ENCODE measurements at places on chromosomes 4 and X. TPM values are rescaled to one million over a fixed set of nuclear protein-coding genes. Genes with fewer than 3 reads are reported as not detected.

DNA sequence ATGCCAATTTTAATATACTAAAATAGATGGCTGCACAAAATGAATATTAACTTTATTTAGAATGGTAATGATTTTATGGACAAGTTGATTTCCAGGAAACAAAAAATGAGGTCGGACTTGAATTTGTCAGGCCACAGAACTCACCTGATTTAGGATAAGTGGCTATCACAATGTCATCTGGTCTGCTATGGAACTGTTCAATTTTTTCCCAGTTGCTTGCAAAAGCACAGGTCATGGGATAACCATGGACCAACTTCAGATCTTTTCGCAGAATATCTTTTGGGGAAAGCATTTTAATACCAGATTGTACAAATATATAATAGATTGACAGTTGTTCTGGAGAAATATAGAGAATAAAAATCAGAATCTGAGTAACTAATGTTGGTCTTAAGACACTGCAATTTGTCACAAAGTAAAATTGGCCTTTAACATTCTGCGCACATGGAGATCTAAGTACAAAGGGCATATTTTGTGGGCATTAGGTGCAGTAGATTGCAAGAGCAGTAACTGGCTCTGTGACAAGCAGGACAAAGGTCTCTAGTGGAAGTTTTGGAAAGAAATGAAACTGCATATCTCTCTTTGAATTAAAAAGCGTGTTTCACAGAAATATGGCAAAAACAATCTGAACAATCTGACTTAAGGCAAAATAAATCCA, 5.4 kb downstream of the SULT1B1 start:
- no peak for DNase-seq

DNA sequence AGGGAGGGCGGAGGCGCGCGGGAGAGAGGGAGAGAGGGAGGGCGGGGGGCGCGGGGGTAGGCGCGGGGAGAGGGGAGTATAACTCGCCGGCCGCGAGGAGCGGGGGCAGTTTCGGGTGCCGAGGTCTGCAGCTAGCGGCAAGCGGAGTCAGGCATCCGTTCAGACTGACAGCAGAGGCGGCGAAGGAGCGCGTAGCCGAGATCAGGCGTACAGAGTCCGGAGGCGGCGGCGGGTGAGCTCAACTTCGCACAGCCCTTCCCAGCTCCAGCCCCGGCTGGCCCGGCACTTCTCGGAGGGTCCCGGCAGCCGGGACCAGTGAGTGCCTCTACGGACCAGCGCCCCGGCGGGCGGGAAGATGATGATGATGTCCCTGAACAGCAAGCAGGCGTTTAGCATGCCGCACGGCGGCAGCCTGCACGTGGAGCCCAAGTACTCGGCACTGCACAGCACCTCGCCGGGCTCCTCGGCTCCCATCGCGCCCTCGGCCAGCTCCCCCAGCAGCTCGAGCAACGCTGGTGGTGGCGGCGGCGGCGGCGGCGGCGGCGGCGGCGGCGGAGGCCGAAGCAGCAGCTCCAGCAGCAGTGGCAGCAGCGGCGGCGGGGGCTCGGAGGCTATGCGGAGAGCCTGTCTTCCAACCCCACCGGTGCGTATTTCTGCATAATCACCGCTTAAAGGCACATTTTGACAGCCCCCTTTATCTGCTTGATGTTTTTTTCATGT, at the start of gene POU4F2:
TSS of gene POU4F2 (plus strand) at position 108 of the 720 bp plus-strand sequence. CDS start at position 356, 248 bp downstream.
- DNase-seq, result peak; percentile 32

GRCh38 chrX:44906542-44906941, 33.6 kb downstream of the KDM6A start:
- DNase-seq, result no peak

GRCh38 chr4:20773144-20773997, 73.1 kb downstream of the PACRGL start:
- peak; percentile 6 for DNase-seq

NAT8L gene
- 0.60 TPM for total RNA-seq
